ENCODE measurements at places on chromosomes 2 and 18.

DNA sequence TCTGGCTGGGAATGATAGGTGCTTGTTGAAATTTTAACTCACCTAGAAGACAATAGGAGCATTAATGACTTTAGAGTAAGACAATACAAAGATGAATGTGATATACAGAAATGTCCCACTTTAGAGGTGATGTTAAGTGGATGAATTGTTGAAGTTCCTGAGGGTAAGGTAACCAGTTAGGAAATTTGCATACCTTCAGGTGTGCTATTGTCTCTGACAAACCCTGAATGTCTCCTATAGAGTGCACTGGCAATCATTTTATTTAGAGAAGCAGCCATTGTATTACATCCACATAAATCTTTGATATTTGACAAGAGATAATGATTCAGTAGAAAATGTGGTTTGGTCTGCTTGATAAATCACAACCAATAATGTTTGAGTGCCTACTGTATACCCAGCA is 228.5 kb downstream of the RNF144A start:
- DNase-seq, result no peak

DNA sequence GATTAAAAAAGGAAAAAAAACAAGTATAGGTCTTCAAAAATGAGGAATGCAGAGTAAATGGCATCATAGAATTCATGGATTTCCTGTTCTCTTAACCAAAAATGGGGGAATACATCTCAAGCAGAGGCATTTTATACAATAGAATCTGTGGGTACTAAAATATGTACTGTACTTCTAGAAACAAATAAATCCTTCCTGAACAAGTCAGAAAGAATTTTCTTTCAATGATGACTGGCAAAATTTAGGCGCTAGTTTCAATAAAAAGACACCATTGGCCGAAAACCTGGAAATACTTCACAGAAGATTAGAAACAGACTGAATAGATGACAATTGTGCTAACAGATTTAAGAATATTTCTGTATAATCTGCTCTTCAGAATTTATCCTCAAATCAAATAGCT is 15.1 kb downstream of the TRAK2 start:
- no peak for DNase-seq

GRCh38 chr18:79452991-79453645 is 57.4 kb downstream of the NFATC1 start:
- no peak for DNase-seq

DNA sequence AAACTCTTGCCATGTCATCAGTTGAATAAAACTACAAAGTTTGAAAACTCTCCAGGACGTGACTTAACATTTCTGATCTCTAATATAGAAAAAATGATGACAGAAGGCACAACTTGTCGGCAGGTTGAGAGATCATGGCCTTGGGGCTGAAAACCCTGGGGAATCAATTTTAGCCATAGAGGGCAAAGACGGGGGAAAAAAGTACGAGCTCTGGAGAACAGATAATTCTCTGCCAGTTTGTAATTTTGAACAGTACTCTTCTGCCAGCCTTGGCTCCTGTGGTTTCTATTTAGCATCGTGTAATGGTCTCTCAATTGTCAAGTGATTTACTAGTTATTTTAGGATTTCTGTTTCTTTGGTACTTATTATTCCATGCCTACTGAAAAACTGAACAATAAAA is 25.3 kb upstream of the CPS1 start:
- DNase-seq, result no peak

GRCh38 chr2:233441161-233442027 is 87.1 kb downstream of the DGKD start:
- no peak for DNase-seq

GRCh38 chr18:12053289-12053688 is 40.4 kb upstream of the ANKRD62 start:
- DNase-seq, result no peak

DNA sequence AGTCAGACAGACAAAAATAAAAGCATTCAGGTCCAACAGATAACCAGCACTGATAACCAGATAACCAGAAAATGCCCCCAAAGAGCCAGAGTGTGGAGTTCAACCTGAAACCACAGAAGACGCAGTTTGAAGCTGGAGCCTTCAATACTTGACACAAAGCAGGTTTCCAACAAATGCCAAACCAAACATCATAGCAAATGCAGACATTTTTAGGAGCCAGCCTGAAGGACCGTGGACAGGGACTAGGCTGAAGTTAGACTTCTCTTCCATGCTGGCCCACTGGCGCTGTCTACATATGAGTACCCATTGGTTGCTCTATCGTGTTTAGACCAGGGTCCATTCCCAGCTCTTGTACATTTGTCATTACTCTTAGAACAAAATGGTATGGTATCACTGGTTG is 9.9 kb downstream of the COLEC12 start:
- no peak for DNase-seq

- no peak for DNase-seq
These were observed 17.3 kb downstream of the CCDC93 start for GRCh38 chr2:117996525-117996924.

DNA sequence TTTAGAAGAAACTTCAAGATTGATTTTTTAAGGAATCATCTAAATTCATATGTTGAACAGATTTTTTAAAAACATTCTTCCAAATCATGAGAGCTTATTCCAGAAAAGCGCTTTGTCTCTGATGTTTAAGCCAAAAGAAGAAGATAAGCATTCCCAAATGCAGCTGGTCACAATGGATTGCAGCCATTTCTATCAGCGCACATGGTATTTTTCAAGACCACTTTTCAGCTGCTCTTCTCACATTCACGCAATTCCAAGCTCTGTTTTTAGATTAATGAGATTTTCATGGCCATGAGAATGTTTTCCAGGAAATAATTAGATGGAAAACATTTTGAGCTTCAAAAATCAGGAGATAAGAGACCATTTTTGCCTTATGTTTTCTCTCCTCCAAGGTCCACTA is 8.7 kb downstream of the OSBPL1A start:
- no peak for DNase-seq

DNA sequence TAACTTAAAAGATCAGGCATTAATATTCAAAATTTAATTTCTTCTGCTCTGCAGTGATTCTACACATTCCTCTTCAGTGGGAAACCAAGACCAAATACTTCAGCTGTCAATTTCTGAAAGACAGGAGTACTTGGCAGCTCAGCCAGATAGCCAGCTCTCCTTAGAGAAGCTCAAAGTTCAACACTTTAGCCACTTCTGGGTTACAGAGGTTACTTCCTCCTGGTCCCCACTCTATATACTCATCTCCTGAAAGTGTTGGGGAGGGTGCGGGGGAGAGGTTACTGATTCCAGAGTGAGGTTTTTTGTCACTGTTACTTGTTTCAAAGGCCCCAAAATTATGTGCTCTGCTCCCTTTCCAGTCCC is 4.1 kb downstream of the CYTIP start:
- DNase-seq, result no peak

DNA sequence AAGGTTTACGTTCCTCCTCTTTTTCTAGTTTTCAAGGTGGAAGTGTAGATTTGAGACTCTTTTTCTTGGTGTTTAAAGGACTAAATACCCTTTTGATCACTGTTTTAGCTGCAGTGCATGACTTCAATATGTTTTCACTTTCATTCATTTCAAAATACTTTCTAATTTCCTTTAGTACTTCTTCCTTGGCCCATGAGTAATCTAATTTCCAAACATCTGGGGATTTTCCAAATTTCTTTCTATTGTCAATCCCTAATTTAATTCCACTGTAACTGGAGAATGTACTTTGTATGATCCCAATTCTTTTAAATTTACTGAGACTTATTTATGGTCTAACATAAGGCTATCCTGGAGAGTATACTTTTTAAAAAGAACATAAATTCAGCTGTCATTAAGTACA is 3.8 kb upstream of the RHBDD1 start:
- no peak for DNase-seq

- no peak for DNase-seq
These were observed 69.5 kb downstream of the EPAS1 start for GRCh38 chr2:46366668-46367052.

DNA sequence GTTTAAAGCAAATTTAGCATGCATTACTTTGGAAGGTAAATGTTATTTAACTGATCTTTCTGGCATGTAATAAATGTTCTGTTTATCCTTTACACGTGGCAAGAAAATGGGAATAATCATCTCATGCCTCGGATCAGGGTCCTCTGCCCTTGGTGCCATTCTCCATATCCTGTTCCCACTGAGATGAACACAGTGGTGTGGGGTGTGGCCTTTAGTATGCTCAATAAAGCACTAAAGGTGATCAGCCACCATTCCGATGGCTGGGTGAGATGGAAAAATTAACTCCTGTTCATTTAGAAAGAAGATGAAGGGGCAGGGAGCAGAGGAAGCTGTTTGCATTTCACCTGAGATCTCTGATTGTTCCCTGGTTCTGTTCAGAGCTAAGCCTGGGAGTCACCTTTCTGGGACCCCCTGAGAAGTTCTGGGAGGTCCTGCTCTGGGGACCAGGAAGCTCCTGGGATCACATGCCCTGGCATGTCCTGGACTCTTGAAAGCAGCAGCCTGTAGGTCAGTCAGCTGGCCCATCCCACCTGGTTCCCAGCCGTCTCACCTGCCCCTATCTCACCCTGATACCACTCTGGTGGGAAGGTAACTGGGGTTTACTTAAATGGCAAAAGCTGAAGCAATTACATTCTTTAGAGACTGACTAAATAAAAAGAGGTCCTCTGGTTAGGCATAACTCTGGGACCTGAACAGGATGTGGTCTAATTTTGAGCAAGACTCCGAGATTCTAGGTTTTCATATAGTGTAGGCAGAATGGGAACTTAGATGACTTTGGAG is 288.9 kb upstream of the EPAS1 start:
- no peak for DNase-seq

DNA sequence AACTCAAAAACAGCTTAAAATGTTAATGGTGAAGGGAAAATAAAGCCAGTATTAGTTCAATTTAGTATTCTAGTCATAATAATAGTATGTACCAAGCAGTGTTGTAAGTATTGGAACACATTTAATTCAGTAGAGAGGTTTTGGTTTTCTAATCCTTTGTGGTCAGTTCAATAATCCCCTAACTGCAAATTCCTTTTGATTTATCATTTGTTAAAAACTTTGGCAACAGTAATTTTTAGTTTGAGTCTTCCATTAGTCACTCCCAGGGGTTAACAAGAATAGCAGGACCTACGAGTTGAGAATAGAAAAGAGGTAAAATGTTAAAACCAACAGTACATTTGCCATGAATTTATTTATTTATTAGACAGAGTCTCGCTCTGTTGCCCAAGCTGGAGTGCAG is 10.7 kb downstream of the MRPL44 start:
- no peak for DNase-seq

DNA sequence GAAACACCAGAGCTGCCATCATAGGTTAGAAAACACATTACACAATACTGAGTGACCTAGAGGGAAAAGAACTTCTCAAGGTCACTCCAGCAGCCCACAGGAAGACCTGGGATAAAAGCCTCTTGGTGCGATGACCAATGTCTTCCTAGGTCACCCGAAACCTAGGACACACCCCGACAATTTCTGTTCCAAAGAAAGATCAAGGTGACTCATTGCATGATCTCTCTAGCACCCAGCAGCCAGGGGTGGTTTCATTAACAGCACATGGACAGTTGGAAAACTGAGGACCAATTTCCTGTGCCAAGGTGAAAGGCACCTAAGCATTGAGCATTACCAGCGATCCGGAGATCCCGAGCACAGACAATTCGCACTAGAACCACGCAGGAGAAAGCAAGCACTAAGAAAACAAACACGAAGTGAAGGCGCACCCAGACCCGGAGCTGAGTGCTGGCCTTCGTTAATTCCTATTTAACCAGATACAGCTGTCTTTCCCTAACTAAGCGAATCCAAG is 1.5 kb downstream of the CACNB4 start:
- peak; percentile 16 for DNase-seq

- DNase-seq, result peak; percentile 70
These were observed 549.0 kb upstream of the VRK2 start for GRCh38 chr2:57497489-57498096.

DNA sequence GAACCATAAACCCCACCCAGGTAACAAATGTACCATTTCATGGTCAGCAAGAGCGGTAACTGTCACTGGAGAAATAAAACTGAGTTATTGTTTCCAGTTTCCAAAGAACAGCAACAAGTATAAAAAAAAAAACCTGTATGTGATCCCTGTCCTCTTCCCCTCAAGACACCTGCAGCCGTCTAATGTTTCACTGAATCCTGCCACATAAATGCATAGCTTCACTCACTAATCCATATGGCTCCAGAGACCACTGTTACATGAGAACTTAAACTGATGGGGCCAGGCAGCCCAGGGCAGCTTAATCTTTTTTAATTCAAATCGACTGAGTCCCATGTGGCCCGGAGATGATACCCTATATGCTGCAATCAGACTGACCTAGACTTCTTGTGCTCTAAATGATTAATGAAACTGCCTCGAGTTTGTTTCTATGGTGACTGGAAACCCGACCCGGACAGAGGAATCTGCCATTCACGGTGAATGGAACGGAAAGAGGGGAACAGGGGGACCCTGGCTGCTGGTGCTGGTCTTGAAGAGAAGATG is 60.9 kb upstream of the SIX2 start:
- peak; percentile 40 for DNase-seq

GRCh38 chr2:36618381-36618780 is 20.4 kb upstream of the FEZ2 start:
- DNase-seq, result peak; percentile 89
